ENCODE measurements at places on chromosomes 2 and 18.

- DNase-seq, result no peak
Observed at GRCh38 chr2:33375054-33375453, 101.4 kb upstream of the RASGRP3 start.

- peak; percentile 91 for DNase-seq
Observed at GRCh38 chr2:102020596-102021170, 28.9 kb downstream of the IL1R2 start.

DNA sequence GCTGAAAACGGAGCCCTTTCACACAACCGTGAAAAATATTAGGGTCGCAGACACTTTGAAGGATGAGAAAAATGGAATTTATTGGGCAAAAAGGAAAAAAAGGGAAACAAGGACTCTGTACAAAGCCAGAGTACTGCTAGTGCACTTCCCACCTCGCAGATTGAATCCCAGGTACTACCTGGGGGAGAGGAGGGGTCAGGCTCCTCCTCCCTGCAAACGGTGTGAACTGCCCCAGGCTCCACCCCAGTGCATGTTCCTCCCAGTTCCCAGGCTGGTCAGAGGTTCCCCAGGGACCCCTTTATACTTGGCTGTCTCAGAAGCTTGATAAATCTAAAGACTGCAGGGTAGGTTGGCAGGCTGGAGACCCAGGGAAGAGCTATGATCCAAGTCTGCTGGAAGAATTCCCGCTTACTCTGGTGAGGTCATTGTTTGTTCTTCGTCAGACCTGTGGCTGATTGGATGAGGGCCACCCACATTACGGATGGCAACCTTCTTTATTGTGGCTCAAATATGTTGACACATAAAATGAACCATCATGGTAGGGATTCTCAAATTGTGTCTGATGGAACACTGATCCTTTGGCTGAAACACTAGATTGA, 290.4 kb upstream of the POU3F3 start:
- DNase-seq, result no peak

GRCh38 chr2:172806996-172807395, 71.4 kb downstream of the RAPGEF4 start:
- DNase-seq, result no peak

GRCh38 chr18:44741511-44741910, 60.8 kb downstream of the SETBP1 start:
- no peak for DNase-seq

GRCh38 chr18:78983512-78983911, 3.9 kb downstream of the SALL3 start:
- DNase-seq, result no peak

DNA sequence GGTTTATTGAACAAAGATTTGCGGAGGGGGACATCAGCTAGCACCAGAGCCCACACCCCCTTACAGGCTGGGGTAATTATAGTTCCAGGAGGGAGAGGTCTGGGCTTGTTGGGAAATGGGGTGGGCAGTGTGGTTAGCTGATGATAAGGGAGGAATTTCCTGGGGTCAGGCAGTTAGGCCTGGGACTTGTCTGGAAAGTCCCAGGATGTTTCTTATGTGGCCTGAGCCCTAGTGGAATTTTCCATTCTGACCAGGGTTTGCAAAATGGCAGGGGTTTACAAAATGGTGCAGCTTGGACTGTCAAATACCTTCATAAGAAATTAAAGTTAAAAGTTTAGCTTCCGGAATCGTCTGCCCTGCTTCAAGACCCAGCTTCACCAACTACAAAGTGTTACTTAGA, 199.1 kb downstream of the FBXO15 start:
- DNase-seq, result no peak

DNA sequence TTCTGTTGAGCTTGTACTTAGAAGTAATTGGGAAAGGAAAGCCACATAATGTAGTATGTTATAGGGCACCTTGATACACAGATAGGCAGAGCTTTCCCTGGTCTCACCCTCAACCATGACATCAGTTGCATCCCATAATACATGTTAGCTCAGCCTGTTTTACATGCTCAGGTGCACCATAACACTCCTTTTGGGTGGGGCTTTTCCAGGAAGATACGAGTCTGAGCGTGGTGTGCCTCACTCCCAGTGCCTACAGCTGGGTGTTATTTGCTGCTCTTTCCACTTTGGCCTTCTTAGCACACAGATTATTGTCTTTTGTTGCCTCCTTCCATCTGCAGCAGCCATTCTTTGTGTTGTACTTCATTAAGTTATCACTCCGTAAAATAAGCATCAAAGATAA, 11.9 kb downstream of the TTC39C start:
- no peak for DNase-seq

DNA sequence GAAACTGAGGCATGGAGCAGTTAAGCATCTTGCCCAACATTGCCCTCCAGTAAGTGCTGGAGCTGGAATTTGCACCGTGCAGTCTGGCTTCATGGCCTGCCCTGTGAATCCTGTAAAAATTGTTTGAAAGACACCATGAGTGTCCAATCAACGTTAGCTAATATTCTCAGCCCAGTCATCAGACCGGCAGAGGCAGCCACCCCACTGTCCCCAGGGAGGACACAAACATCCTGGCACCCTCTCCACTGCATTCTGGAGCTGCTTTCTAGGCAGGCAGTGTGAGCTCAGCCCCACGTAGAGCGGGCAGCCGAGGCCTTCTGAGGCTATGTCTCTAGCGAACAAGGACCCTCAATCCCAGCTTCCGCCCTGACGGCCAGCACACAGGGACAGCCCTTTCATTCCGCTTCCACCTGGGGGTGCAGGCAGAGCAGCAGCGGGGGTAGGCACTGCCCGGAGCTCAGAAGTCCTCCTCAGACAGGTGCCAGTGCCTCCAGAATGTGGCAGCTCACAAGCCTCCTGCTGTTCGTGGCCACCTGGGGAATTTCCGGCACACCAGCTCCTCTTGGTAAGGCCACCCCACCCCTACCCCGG, 1.3 kb downstream of the PROC start:
- DNase-seq, result no peak

- DNase-seq, result no peak
Observed at GRCh38 chr18:53715243-53715853, 509.1 kb downstream of the MBD2 start.

DNA sequence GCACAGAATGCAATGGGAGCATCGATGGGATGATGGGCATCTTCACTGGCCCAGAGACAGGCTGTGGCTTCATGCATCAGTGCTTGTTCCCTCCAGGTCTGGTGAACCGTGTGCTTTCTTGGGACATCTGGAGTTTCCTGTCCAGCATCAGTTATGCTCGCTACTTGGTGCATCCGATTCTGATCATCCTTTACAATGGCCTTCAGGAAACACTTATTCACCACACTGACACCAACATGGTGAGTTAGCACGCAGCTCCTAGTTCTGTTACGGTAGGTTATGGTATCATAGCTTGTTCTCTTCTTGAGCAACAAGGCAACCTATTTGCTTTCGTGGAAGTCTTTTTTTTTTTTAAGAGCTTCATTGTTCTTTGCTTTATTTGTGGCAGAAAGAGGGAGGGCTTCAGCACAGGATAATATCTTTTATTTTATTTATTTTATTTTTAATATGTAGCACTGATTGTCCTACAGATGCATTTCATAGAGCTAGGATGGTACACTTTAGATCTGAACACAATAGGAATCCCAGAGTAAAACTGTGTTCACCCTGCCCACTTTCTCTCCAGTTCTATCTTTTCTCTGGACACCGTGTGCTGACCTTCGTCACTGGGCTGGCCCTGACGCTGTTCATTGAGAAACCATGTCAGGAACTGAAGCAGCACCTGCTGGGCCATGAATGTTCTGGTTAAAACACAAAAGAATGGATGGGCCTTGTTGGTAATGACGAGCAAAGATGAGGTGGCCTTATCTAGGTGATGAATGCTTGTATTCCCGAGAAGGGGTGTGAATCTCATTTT, 71.2 kb upstream of the SEC11C start:
- DNase-seq, result no peak

DNA sequence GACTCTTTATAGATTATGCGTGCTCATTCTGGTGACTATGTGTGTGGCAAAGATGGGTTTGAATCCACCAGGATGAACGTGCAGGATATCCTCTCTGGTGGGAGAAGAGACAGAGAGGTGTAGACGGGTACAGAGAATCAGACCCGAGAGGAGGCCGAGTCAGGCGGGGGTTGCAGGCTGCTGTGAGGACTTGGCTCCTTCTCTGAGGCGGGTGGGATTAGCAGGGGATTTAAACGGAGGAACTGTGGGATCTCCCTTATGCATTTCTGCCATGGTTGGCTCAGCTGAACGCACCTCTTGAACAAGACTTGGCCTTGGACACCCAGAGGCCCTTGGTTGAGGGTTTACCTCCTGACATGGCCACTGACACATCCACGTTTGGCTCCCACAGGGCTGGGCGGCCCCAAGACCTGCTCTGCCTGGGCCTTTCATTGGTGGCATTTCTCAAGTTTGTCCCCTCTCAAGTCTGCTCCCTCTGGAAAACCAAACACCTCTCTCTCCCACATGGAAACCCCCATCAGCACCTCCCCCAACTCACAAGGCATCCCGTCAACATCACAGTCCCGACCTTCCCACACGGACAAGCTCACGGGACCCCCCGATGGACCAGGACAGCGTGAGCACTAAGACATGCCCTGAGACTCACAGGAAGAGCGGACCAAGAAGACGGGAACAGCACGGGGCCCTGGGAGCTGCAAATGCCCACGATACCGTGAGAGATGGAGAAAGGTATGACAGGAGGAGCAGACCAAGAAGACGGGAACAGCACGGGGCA, 158.3 kb downstream of the RTP5 start:
- DNase-seq, result no peak

- DNase-seq, result no peak
Observed at GRCh38 chr18:59729781-59730180, 32.6 kb upstream of the CCBE1 start.

DNA sequence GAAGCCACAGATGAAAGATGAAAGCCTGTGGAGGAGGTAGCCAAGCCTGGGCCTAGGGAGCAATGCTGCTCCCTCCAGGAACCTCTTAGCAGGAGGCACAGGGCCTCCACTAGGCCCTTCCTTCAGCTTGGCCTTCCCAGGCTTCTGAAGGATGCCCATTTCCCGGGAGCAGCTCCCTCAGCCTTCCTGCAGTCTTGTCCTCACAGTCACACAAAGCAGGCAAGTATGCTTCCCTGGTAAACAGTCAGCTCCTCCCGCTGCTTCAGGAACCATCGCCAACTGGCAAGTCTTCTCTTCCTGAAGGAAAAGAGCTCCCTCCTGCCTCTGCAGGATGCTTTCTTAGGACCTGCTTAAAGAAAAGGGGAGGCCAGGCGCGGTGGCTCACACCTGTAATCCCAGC, 53.2 kb downstream of the SMAD7 start:
- no peak for DNase-seq

- DNase-seq, result no peak
Observed at GRCh38 chr2:226687641-226688253, 111.9 kb downstream of the IRS1 start.

DNA sequence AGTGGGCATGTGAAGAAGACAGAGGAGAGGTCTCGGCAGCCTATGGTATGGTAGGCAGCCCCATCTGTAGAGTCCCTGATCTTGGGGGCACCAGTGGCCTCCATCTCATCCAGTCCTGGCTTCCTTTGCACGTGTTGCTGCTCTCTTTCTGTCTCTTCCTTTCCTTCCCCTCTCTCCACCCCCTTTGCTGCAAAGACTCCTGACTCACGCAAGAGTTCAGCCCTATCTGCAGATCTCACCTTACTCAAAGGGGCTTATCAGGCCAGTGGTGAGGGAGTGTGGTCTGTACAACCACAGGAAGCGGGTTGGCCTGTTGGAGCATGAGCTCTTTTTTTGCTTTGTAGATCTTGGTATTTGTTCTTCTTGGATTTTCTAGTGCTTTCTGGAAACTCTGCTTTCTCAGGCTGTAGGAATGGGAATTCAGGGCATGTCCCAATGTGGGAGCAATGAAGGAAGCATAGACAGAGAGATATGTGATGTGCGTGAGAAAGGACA, 14.6 kb upstream of the NT5DC4 start:
- DNase-seq, result peak; percentile 32

GRCh38 chr18:47949202-47949601, 18.7 kb upstream of the SMAD2 start:
- DNase-seq, result no peak

GRCh38 chr2:58895857-58896256, 654.7 kb upstream of the FANCL start:
- no peak for DNase-seq

GRCh38 chr2:8115456-8115855, 566.4 kb upstream of the ID2 start:
- DNase-seq, result no peak

DNA sequence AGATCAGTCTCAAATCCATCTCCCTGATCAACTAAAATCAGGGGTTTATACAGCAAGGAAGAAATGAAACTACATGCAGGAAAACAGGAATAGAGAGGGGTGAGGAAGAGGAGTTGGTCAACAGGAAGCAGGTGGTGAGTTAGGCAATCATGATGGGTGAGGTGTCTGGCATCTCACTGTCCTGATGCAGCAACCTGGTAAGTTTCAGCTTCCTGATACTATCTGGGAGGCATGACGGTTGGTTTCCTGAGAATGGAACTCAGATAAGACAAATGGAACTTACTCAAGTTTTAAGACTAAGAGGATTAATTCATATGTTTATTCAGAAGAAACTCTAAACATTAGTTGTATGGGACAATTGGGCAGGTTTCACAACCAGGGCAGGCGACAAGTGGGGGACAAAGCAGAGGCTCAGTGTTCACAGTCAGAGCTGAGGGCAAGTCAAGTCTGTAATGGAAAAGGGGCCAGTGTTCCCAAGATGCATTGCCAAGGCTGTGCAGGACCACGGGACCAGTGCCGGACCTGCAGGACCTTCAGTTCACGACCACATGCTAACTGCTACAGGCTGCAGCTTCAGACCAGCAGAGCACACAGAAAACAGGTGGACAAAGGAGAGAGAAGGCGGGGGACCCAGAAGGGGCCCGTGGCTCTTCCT, 17.7 kb upstream of the GALM start:
- DNase-seq, result no peak

DNA sequence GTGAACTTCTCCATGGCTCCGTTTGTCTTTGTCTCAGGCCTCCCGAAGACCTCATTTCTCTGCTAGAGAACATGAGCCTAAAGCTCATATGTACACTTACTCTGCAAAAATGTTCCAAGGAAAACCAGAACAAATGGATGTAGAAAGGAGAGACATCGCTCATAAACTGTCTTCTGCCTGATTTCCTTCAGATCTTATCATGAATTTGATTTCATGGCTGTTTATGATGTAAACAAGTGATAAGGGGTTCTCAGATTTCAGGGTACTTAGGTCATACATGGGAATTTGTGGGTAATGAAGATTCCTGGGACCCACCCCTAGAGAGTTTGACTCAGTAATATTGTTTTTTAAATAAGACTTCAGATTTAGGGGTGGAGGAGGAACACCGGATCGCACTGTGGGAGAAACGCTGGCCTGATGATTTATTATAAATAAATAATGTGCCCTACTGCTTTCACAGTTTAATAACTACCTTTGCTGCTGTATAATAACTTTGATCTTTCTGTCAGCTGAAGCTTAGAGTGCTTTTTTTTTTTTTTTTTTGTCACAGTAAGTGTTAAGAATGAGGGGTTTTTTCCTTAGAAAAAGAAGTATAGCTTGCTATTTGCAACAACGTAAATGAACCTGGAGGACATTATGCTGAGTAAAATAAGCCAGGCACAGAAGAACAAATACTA, 14.9 kb downstream of the AOX1 start:
- DNase-seq, result no peak

- no peak for DNase-seq
Observed at GRCh38 chr2:157934684-157935377, 58.7 kb upstream of the ACVR1 start.
